ENCODE measurements at places on chromosomes 6 and 20.

DNA sequence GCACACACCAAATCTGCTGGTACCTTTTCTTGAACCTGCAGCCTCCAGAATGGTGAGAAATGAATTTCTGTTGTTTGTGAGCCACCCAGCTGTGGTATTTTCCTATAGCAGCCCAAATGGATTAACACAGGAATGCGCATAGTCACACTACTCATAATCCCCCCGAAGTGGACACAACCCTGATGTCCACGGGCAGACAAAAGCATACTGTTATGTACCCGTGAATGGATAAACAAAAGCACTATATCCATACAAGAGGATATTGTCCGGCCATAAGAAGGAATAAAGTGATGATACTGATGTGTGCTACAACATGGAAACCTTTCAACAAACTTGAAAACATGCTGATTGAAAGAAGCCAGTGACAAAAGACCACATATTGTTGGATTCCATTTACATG lies 25.1 kb upstream of the RPP40 start:
- no peak for DNase-seq

DNA sequence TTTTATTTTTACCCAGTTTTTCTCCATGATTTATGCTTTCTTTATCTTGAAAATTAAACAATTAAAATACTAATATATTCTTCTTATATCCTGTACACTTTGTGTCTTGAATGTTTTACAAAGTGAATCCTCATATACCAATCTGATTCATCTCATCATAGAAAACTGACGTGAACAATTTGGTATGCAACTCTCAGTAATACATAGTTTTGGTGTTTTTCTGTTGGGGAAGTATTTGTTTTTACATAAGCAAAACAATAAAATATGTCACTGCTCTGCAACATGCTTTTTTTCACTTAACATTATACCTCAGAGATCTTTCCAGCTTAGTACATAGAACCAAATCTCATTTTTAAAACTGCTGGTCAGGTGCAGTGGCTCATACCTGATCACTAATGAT lies 14.7 kb downstream of the DNAAF9 start:
- DNase-seq, result no peak

DNA sequence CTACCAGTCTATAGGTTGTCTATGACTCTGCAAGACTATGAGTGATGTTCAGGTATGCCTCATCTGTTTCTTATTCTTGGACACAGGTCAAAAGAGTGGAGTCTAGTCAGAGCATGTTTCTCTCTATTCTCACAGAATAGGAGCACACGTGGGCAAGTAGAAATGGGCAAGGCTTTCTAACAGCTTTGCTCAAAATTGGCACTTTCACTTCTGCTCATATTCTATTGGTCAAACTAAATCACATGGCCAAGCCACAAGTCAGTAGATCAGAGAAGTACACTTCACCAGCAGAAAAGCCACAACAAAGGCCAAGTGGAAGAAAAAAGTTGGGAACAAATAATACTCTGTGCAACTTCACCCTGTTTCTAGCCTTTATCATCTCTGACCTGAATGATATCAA lies 354.5 kb upstream of the SYNCRIP start:
- no peak for DNase-seq

DNA sequence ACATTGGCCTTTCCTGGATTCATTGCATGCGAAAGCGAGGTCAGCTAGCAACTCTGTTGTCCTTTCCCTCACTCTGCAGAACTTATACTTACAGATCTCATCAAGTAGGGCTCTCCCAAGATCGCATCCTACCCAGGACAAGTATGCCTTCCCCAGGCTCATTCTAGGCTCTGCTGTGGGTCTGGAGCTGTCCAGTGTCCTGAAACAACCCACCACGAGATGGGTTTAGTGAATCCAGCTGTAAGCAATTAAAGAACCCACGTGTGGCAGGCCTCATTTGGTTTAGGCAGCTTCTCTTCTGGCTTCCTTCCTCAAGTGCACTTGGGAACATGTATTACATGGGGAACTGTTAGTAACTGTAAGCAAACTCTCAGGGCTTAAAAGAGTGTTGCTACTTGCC lies 406.5 kb upstream of the CHD6 start:
- peak; percentile 22 for DNase-seq

DNA sequence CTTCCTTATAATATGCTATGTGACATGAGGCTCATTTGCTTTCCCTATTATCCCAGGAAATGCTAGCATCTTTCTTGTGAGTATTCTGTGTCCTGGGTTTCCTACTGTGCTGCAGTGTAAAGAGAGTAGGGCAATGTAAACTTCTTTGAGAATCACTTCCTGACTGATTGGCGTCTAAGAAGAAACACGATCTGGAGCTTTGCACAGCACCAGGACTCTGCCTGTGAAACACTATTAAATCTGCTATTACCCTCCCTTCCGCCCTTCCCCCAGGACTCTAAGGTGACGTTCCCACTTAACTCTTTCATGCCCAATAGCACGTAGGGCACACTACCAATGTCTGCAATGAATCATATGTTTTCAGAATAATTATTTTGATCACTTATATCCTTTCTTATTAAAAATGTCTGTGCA lies 607.3 kb upstream of the CITED2 start:
- peak; percentile 72 for DNase-seq

GRCh38 chr20:48659858-48660257 lies 167.9 kb downstream of the PREX1 start:
- DNase-seq, result no peak

GRCh38 chr6:148839044-148839443 lies 92.2 kb downstream of the UST start:
- no peak for DNase-seq

DNA sequence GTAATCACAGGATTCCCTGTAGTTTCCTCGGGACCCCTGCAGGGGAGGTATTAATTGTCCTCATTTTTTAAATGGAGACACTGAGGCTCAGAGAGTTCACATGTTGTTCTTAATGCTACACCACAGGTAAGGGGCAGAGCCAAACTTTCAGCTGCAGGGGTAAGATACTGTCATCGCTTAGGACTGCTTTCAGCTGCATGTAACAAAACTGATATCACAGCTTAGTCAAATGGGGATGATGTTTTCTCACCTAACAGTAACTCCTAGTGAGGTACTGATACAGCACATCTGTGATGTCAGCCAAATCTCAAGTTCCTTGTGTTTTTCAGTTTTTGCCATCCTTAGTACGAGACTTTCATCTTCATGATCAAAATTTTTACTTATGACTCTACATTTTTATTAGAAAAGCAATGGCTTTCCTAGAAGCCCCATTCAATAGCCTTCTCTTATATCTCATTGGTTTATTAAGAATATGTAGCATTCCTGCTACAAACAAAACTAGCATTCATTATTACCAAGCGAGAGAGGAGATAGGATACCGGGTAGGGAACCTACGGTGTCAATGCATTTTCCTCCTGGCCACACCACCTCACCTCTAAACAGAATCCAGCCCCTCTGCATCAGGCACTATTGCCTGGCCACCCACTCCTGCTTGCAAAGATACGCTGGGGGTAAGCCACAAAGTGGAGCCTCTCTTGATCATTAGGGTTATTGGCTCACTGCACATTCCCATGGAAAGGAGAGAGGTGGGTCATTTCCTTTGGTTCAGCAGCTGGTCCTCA lies 557.5 kb downstream of the CD83 start:
- DNase-seq, result no peak

- peak; percentile 64 for DNase-seq
Observed at GRCh38 chr6:25601800-25602673, 50.0 kb upstream of the SCGN start.

DNA sequence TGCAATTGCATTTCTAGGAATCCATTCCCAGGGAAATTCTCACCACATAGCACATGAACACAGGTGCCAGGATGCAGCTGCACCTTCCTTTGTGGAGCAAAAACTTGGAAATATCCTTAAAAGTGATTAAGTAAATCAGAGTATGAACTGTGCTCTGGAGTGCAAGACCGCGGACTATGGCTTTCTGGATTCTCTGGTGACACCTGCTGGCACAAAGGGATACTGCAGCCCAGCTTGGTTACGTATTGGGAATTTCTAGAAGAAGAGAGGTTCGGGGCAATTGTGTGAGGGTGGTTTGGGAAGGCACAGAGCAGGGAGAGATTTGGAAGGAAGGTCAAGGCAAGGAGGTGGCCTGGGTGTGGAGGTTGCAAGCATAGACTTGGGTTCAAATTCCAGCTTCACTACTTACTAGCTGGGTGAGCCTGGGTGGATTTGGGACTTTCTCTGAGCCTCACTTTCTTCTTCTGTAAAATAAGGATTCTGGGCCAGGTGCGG lies 15.9 kb upstream of the PEDS1 start:
- peak; percentile 87 for DNase-seq

- DNase-seq, result peak; percentile 82
Observed at GRCh38 chr6:136967876-136968752, 46.0 kb downstream of the SLC35D3 start.

GRCh38 chr6:16999491-17000436 lies 102.1 kb upstream of the STMND1 start:
- DNase-seq, result peak; percentile 51

GRCh38 chr6:158347335-158347734 lies 35.1 kb downstream of the TULP4 start:
- DNase-seq, result no peak
